ENCODE measurements at places on chromosomes 7 and 10.

- no peak for DNase-seq
Observed at GRCh38 chr7:2984091-2984490, 59.6 kb downstream of the CARD11 start.

DNA sequence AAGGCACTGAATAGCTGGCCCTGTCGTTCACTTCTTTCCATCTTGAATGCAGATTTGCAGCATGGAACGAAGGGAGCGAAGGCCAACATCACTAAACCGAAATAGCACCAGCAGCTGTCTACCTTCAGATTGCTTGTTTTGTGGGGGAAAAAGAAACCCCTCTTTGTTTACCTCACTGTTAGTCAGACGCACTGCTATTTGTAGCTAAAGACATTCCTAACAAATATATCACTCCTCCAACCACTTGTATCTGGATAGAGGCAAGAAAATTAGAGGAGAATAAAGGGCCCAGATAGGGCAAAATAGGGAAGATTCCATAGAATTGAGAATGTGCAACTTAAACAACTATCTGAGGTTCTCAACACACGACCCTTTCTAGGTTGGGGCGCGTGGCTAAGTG is 26.5 kb downstream of the ANK3 start:
- no peak for DNase-seq

DNA sequence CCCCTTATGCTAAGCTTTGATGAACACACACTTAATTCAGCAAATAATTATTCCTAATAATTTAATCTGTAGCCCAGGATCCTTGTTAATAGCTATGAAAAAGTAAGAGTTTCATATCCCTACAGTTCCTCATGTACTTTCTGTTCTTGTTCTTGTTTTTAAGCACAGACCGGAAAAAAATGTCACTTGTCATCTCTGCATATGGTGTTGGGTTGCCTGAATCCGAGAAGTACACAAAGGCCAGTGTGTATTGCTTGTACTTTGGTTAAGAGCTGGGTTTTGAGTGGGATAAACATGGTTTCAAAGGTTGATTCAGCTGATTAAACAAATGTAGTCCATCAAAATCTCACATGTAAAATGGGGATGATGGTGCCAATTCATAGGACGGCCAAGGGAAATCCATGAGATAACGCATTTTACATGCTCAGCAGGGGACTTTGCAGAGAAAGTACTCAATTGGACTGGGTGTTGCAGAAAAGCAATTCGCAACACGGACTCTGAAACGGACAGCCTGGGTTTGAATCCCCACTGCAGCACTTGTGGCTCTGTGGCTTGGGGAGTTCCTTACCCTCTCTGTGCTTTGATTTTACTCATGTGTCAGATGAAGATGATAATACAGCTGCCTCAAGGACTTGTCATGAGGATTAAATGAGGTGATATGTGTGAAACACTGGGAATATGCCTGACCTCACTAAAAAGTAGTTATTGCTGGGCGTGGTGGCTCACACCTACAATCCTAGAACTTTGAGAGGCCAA is 71.7 kb downstream of the MAP3K8 start:
- DNase-seq, result no peak

DNA sequence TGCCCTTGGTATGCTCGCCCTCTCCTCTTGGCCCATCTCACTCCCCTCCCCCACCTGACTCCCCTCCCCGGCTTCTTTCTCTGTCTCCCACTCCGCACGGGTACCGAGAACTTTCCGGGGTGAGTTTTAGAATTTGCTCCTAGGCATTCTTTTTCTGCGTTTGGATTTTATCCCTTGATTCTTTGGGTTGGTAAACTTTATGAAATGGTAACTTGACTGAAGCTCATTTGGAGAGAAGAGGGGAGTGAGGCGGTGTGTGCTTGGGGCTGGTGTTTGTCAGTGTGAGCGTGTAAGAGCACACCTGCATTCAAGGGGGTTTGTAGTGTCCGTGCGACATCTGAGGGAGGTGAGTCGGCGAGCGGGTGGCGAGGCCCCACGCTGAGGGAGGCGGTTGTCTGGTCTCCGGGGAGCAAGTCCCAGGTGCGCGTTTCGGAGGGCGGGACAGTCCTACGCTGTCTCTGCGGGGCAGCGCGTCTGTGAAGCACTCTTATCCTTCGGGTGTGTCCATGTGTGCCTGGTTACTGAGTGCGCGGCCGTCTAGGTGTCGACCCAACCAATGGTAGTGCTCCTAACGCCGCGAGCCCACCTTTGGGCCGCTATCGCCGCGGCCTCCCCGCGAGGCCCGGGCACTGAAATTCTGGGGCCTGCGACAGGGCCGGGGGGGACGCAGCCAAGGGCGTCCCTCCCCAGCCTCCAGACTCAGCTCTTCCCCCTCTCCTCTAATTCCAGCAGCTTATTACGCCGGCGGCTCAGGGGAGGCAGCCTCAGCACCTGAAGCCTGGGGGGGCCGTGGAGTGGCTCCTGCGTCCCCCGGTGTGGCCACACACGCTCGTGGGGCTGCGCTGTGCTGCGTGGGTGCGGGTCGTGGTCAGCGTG is 2.6 kb upstream of the ZNF503 start:
- DNase-seq, result no peak

- DNase-seq, result no peak
Observed at GRCh38 chr10:12650538-12651298, 301.4 kb downstream of the CAMK1D start.

- DNase-seq, result peak; percentile 83
Observed at GRCh38 chr10:541750-542371, 147.6 kb downstream of the DIP2C start.

GRCh38 chr7:106795084-106795876 is 69.8 kb upstream of the PIK3CG start:
- DNase-seq, result no peak

DNA sequence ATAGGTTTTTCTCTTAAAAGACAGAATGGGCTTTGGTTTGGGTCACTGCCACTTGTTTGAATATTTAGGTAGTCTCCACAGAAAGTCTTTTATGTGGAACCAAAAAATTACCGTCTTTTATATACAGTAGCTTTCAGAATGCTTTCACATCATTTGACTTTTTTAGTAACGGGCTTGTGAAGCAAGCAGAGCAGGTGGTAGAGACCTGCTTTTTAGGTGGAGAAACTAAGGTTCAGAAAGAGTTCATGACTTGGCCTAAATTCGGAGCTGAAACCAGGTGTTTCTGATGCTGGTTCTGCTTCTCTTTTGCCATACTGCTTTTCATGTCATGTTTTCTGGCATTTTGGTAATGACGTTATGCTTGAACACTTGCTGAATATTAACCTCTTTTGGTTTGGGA is 36.3 kb downstream of the GARS1 start:
- DNase-seq, result no peak

- DNase-seq, result no peak
Observed at GRCh38 chr10:95536017-95536416, 25.2 kb downstream of the SORBS1 start.

- peak; percentile 30 for DNase-seq
Observed at GRCh38 chr7:100435401-100436304, 644 bp downstream of the PPP1R35 start.

- no peak for DNase-seq
Observed at GRCh38 chr7:105136221-105136620, 122.2 kb downstream of the KMT2E start.

GRCh38 chr7:93558705-93559614 is 15.6 kb downstream of the CALCR start:
- DNase-seq, result no peak

DNA sequence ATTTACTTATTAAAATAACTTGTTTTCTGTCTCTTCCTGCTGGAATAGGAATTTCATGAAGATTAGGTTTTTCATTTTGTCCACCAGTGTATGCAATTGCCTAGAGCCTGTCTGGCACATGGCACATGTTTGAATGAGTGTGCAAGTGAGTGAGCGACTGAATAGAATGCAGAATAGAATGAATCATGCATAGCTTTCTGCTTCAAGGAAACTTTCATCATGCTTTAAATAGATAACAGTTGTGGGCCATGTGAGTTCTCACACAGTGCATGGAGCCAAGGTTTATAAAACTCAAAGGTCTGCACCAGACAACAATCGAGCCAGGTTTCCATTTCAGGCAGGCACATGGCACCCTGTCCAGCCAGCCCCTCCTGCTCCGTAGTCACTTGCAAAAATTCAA is 74.2 kb upstream of the HECW1 start:
- DNase-seq, result no peak

- no peak for DNase-seq
Observed at GRCh38 chr7:55515569-55516279, 56.6 kb downstream of the VOPP1 start.

- DNase-seq, result no peak
Observed at GRCh38 chr10:129938460-129938859, 25.6 kb downstream of the EBF3 start.

GRCh38 chr7:76262683-76263402 is 39.6 kb upstream of the HSPB1 start:
- peak; percentile 87 for DNase-seq

- DNase-seq, result no peak
Observed at GRCh38 chr7:82757-83155, 109.6 kb upstream of the FAM20C start.

- no peak for DNase-seq
Observed at GRCh38 chr7:31466036-31466435, 47.9 kb upstream of the ITPRID1 start.

DNA sequence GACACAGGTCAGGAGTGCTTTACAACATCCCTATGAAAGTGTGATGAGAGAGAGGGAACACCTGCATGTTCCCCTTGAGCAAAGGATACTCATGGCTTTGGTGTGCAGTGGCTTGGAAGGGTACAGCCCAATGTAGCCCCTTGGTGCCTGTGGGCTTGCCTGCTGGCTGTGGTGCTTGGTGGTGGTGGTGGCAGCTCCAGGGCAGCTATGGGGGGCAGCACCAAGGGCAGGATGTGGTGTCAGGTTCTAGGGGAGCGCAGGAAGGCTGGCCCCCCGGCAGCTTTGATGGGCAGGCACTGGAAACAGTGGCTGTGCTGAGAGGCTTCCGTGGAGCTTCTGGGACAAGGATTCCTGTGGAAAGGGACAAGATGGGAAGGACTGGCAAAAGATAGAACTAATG is 464.0 kb upstream of the ZMIZ1 start:
- DNase-seq, result no peak

DNA sequence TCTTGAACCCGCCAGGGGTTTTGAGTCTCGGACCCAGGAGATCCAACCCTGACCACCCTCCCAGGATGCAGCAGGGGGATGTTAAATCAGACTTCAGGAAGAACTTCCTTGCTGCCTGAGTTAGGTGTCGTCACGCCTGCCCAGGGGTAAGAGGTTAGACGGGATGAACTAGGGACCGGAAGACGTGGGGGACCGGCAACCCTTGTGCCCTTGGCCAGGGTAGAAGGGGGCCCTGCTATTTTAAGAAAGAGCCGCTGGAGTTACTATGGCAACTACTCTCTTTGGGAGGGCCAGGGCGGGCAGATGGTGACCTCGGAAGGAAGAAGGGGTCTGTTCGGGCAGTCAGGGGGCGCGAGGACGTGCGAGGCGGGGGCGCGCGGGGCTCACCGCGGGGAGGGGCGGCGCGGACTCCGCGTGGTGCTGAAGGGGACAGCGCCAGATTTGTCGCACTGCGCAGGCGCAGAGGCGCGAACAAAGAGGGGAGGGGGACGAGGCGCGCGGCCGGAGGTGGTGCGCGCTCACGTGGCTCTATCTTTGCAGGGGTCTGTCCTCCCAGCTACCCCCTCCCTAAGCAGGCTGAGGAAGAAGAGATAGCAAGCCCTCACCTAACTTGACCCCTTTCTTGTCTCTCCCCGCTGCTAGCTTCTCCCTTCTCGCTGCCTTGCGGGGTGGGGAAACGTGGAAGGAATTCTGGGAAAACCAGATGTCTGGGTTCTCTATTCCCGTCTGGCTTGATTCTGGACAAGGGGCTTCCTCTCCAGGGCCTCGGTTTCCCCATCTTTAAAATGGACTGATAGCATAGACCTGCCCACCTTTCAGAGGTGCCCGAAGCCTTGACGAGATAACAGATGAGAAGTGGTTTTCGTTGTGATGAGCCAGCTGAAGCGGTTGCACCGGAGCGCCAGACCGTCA is 940 bp upstream of the PSD start:
- DNase-seq, result peak; percentile 85

- no peak for DNase-seq
Observed at GRCh38 chr10:91162050-91162494, 58.4 kb upstream of the PCGF5 start.

- DNase-seq, result no peak
Observed at GRCh38 chr7:35991511-35992232, 161.4 kb upstream of the EEPD1 start.

DNA sequence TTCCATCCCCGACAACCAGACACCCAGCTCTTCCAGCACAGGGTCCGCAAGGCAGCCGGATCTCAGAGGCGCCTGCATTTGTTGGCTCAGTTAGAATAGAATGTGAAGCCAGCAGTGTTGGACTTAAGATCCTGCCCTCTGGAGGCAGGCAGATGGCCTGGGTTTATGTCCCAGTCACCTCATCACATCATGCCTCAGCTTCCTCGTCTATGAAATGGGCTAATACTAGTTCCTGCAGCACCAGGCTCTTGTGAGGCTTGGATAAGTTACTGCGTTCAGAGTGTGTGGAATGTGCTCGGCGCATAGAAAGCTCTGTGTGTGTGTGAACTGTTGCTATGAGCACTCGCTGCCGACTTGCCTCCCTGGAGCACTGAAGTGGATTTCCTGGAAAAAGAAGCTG is 202.5 kb upstream of the GPR26 start:
- no peak for DNase-seq

- no peak for DNase-seq
Observed at GRCh38 chr7:80890426-80891258, 28.2 kb downstream of the SEMA3C start.

Measured in BE2C (cell line).